ENCODE measurements at places on chromosomes 1 and 21.

DNA sequence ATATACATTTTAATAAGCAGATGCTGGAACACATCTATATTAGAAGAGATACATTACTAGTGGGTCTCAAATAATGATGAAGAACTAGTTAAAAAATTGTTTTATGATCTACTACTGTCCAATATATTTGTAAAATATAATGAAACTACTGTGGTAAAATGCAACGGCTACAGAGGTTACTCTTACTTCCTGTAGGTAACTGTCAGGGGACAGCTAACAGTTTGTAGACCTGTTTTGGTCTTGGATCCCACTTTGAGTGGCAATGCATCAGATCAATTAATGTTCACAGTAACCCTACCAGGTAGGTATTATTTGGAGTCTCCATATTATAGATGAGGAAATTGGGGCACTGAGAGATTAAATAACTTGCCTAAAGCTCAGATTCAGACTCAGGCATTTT is 26.7 kb upstream of the MYSM1 start:
- DNase-seq, result no peak

DNA sequence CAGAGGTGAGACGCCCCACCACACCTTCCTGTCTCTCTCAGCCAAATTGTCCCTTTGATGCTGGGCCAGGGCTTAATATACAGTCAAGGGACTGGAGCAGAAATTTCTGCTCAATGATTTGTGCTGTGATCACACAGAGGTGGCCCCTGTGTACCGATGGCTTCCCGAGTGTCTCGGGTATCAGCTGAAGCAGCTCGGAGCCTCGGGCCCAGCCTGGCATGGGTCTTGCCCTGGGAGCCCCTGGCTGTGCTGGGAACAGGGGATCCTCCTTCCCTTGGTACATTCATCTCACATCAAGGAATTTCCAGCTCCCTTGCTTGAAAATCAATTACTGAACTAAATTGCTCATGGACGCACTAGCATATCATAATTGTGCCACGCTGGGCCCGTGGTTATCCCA is 148.8 kb upstream of the C1orf174 start:
- no peak for DNase-seq

DNA sequence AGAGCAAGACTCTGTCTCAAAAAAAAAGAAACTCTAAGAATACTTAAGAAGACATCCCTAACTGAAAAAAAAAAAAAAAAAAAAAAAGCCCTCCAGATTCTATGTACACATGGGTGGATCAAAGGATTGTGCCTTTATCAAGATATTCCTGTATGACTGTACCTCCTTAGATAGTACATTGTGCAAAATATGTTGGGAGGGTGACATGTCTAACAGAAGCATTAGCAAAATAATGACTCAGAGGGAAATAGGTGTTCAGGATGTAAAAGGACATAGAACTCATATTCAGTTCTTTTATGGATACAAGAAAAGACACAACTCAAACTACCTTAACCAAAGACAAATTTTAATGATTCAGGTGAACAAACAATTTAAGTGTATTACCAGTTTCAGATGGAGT is 269.8 kb upstream of the KAZN start:
- no peak for DNase-seq

DNA sequence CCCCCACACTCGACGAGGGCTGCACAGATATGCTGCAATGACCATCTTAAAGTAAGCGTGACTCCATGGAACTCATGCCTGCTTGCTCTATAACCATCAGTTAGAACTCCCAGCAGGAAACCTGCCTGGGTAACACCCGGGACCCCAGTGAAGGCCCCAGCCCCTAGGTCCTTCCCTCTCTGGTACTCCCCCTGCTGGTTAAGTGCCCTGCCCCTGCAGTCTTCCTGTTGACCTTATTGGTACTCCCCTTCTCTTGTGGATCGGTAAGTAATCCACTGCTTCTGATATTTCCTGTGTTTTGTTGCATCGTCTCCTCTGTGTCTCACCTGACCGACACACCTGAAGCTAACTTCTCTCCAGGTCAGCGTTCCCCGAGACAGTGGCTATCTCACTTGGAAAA is 104.8 kb upstream of the COG2 start:
- DNase-seq, result no peak

GRCh38 chr1:150302338-150302737 is 8.7 kb downstream of the MRPS21 start:
- DNase-seq, result no peak

DNA sequence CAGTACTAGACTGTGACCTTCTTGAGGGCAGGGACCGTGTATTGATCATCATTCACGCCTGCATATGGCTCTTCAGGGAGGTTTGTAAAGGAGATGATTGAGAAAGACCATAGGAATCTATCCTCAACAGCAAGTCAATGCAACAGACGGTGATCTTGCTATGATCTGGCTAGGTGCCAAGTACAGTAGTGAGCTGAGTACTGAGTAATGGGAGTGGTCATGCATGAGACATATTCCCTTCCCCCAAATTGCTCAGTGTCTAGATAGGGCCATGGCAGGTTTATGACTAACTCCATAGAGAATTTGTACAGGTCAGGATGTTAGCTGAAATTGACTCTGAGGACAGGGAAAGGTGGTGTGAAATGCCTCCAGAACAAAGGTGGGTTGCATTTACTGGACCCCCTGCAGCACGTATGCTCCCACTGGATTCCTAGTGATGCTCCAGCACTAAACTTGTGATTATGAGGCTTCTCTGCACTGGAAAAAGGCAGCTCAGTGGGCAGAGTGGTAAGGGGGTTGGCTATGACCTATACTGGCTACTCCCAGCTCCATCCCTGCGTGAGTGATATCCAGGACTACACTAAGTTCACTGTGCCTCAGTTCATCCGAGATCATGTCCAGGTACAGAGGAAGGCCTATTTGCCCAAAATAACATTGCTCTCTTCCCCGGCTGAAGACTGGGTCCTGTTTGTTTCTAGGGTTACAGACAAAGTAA is 37.2 kb downstream of the KCNJ6 start:
- DNase-seq, result no peak

DNA sequence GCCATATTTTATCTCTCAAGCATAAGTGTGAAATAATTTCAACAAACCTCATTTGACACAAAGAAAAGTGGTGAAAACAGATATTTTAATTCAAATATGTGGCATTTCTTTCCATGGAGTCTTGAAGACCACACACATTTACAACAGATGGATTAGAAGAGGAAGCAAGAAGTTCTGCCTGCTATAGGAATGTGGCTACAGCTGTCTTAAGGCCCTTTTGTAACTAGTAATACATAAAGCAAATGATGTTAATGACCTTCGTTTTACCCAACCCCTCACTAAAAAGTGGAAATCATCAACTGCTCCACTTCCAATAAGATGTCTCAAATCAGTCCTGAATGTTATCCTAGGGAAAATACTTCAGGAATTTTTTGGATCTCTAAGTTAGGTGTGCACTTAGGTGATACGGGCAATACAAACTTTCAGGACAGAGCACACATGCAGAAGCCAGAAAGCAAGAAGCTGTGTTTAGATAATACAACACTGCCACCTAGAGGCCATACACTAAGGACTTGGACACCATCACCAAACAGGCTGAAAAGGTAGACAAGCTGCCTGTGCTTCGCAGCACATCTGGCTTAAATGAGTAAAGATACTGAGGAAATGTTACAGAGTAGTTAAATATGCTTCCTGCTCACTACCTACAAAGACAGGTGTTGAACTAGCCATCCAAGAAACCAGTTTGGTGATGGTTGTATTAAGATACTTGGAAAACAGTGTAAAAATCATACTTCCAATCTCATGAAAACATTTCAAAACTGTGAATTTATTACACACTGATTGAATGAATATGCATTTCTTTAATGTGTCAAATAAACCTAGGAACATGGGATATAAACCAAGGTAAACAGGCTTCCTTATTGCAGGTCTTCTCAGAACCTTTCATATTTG is 24.4 kb downstream of the RRAGC start:
- peak; percentile 76 for DNase-seq

GRCh38 chr21:44969066-44969670 is 29.3 kb downstream of the SLX9 start:
- no peak for DNase-seq

DNA sequence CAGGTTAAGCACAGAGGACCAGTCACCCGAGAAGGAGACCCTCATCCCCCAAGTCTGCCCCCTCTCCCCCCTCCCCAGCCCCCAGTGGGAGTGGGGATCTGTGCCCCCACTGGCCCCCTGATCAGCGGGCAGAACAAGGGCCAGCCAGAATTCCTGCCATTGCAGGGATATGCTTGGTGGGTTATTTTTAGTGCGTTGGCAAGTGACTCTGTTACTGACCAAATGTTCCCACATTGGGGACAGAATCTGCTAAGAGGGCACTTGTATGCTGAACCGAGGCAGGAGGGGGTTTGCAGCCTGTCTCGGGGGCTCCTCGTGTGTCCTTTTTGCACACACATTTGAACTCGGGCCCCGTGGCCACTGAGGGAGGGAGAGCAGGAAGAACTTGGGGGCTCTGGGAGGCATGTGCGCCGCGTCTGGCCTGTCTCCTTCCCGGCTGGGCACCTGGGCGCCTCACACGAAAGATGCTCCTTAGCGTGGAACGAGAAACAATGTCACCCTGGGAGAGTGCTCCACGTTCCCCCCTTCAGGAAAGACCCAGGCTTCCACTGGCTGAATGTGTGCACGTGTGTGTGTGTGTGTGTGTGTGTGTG is 66.4 kb upstream of the CASZ1 start:
- no peak for DNase-seq

DNA sequence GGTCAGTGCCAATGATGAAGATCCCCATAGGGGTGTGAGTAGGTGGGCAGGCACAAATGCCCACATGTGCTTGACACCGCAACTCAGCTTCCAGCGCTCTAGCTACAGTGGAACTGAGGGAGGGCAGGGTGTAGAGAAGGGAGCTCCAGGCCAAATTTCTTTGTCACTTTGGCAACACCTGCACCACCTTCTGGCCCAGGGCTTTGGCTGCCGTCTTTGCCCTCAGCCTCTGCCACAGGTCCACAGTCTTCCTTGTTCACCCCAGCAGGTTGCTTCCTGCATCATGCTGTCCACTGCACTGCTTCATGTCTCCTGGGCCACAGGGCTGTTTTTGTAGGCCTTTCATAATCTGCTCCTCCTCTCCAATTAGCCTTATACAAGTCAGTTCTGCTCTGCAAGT is 20.4 kb upstream of the FMOD start:
- no peak for DNase-seq

GRCh38 chr21:29691616-29692491 is 247.9 kb downstream of the GRIK1 start:
- no peak for DNase-seq

- DNase-seq, result no peak
These were observed 64.0 kb downstream of the ABCA4 start for GRCh38 chr1:94056996-94057395.

- no peak for DNase-seq
These were observed 73.2 kb upstream of the ADGRL4 start for GRCh38 chr1:79079770-79080169.

DNA sequence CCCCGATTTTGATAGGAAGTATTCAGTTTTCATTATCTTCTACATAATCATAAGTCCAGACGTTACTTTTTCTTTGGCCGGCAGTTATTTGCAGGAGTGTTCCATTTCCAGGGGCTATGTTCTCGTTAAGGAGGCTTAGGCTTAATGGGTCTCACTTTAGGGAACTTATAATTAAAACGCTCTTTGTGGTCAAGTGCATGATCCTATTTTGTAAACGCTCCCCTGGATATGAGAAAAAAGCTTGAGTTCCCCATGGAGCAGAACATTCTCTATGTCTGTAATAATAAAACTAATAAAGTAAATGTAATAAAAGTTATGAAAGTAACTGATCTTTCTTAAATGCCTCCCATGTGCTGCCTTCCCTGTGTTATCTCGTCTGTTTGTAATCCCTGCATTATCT is 48.7 kb upstream of the GPR153 start:
- DNase-seq, result no peak

- no peak for DNase-seq
These were observed 118.0 kb upstream of the PAXBP1 start for GRCh38 chr21:32889596-32889995.

GRCh38 chr1:151594143-151594625 is 17.7 kb upstream of the SNX27 start:
- DNase-seq, result peak; percentile 76

DNA sequence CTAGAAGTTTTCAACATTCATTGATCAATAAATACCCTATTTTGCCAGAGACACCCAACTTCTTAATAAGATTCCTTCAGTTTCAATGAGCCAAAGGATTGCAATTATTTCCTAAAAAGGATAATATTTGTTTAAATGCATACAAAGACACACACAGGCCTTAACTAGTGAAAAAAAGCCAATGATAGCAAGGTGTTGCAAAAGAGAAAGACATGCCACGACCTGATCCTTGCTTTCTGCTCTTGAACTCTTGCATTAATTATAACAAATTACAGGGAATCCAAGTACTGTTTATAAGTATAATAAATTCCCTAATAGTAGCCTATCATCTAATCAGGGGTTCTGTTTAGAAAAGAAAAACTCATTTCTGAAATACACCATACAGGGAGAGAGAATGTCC is 131.1 kb downstream of the PTPN14 start:
- no peak for DNase-seq

DNA sequence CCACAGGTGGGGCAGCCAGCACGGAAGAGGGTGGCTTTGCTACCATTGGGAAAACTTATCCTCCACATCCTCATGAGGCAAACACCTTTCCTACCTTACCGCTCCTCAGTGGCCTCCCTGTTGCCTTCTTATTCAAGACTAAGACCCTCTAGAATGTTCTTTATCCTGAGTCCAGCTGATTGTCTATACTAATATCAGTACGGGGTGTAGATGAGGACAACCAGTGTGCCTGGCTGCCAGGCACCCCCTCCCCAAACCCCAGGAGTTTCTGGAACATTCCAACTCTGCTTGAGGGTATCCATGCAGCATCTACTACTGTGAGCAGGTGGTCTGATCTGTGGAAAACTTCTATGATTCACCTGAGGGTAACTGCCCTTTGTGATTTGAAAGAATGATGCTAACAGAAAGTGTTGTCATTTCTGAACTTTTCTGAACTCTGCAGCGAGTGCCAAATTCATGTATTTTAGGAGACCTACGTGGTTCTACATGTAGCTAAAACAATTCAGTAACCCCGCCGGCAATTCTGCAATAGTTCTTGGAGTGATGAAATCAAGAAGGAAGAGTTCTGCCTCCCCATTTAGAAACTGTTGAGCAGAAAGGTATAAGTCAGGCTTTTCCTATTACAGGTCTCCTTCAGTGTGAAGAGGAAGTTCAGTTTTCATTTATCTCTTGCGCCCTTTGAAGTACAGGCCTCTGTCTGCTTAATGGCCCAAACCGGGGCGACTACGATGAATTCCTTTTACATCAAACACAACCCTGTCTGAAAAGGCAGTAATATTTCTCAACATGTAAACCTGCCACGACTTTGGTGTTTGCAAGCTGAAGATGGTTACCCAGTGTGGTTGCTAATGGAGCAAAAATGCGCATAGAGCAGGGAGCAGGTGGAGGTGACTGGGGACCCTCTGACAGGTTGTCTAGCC is 80.4 kb downstream of the RUNX1 start:
- no peak for DNase-seq

- DNase-seq, result peak; percentile 8
These were observed 352.4 kb downstream of the USP25 start for GRCh38 chr21:16082038-16082816.
